Activated CD8-positive, alpha-beta T cell treated with anti-CD3 and anti-CD28 coated beads for 36 hours (primary cell): ENCODE measurements at places on chromosomes 4 and X. TPM values are rescaled to one million over a fixed set of nuclear protein-coding genes. Genes with fewer than 3 reads are reported as not detected.
A peak's percentile ranks its signal among the peaks of the same experiment; 100 is the strongest.

- no peak overlapping the region for H3K4me3 ChIP-seq
- no peaks in the 10 kb centered on the region for H3K36me3 ChIP-seq
- no peaks in the 10 kb centered on the region for H3K4me1 ChIP-seq
- H3K27me3 ChIP-seq, result no peaks in the 10 kb centered on the region
Measured at GRCh38 chr4:23811161-23811560, 78.7 kb downstream of the PPARGC1A start.

DNA sequence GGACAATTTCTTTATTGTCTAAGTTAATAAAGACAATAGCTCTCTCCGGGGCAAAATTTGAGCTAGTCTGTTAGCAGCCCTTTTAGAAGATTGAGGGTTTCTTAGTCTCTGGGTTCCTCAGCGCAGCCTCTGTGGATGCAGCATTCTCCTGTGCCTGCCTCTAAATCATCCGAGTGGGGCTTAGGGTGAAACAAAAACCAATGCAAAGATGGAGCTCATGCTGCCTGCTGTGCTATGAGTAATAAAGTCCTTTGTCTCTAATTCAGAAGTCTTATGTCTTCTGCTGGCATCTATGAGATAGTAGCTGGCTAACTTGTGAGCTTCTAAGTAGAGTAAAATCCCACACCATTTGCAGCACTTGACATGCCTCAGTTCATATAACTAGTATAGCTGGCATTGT is 67.9 kb downstream of the ANKRD50 start:
- H3K27ac ChIP-seq, result no peak overlapping the region
- no peaks in the 10 kb centered on the region for H3K27me3 ChIP-seq
- DNase-seq, result no peak
- no peaks in the 10 kb centered on the region for H3K4me1 ChIP-seq

DNA sequence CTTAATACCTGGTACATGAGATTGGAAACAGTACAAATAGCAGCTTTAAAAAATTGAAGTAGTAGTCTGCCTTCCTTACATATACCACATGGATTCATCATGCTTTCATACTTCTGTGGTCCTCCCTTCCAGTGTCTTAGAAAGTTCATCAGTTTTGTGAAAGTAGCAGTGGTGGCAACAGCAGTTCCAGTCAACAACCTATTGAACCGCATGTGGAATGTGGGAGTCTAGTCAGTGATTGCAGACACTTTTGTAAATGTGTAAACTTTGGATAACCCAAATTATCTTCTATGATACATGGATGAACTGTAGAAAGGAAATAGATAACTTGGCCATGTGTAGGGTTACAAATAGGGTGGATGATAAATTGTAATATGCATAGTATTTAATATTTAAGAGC is 34.1 kb downstream of the FNIP2 start:
- H3K27ac ChIP-seq, result no peak overlapping the region
- no peak overlapping the region for H3K4me3 ChIP-seq
- H3K36me3 ChIP-seq, result no peaks in the 10 kb centered on the region
- peaks cover 8% of the 10 kb centered on the region for H3K4me1 ChIP-seq
- DNase-seq, result no peak
- H3K27me3 ChIP-seq, result no peaks in the 10 kb centered on the region

The CCKAR gene
- total RNA-seq, result not detected

DNA sequence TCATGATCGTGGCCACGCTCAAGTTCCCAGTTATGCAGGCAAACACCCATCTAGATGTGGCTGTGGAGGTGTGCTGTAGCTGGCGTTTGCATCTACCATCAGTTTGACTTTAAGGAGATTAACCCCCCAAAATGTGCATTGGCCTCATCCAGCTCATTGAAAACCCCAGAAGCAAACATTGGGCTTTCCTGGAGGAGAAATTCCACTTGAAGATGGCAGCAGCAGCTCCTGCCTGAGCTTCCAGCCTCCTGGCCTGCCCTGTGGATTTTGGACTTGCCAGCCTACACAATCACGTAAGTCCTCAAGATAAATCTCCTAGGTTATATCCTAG is 30.2 kb upstream of the SLC25A6 start:
- no peak overlapping the region for H3K27ac ChIP-seq
- peaks cover 67% of the 10 kb centered on the region for H3K36me3 ChIP-seq
- no peaks in the 10 kb centered on the region for H3K4me1 ChIP-seq
- no peaks in the 10 kb centered on the region for H3K27me3 ChIP-seq

The SLC7A11 gene
- 3.7 TPM for total RNA-seq

The SLC9B1 gene
- 1.9 TPM for total RNA-seq

DNA sequence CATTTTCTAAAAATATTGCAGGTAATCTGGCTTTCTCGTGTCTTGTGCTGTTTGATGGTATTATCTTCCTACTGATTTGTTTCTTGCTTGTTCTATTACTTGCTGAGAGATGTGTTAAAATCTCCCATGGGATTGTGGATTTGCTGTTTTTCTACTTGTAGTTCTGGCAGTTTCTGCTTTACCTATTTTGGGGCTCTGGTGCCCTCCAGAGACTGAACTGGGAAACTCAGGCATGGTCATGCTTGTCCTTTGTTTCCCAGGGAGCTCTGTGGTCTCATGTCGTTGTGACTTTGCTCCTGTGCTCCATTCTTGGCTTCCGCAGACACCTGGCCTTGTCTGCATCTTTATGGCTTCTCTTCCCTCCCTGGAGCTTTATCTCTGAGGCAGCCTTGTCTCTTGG is 39.5 kb downstream of the NSD2 start:
- DNase-seq, result peak; percentile 33
- no peaks in the 10 kb centered on the region for H3K27me3 ChIP-seq
- H3K27ac ChIP-seq, result no peak overlapping the region
- H3K4me1 ChIP-seq, result peaks cover 19% of the 10 kb centered on the region

The ASB9 gene
- total RNA-seq, result not detected

DNA sequence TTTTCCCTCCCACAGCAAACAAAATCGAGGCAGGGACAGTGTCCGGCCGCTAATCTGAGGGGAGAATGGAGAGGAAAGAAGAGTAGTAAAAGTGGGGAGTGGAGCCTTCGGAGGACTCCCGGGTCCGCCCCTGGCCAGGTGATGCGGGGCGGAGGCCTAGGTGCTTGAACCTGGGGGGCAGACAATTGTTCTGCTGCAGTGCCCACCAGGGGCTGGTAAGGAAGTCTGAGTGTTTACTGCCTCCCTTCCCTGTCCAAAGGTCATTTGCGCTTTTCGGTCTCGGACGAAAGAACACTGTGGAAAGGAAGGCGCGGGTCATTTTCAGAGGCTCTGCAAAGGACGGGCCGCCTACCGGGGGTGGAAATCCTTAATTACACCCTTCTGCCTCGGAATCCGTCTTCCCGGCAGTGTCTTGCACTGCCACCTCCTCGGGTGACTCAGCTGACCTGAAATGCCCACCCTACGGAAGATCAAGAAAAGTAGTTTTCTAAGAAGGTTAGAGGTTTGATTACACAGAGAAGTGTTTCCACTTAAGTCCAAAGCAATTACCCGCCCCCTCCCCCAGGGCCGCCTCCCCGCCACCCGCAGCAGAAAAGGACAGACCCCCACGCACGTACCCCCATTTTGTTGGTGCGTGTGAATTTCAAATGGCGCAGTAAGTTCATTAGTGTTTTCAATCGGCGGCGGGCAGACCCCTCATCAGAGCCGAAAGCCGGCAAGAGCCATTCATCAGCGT is 99.9 kb upstream of the TENM3 start:
- no peaks in the 10 kb centered on the region for H3K36me3 ChIP-seq
- peaks cover 55% of the 10 kb centered on the region for H3K27me3 ChIP-seq
- no peak overlapping the region for H3K27ac ChIP-seq
- DNase-seq, result peak; percentile 4
- peak overlapping the region; percentile 59 for H3K4me3 ChIP-seq
- H3K4me1 ChIP-seq, result peaks cover 16% of the 10 kb centered on the region

- peaks cover 28% of the 10 kb centered on the region for H3K4me1 ChIP-seq
- DNase-seq, result peak; percentile 18
- no peak overlapping the region for H3K27ac ChIP-seq
- no peak overlapping the region for H3K4me3 ChIP-seq
- peaks cover 24% of the 10 kb centered on the region for H3K27me3 ChIP-seq
Measured at GRCh38 chrX:72107320-72107719, 24.4 kb downstream of the RTL5 start.

- H3K27me3 ChIP-seq, result no peaks in the 10 kb centered on the region
- H3K4me1 ChIP-seq, result peaks cover 39% of the 10 kb centered on the region
- H3K4me3 ChIP-seq, result no peak overlapping the region
- peak overlapping the region; percentile 11 for H3K27ac ChIP-seq
Measured at GRCh38 chr4:152785639-152786615, 6.2 kb downstream of the ARFIP1 start.

The PSAPL1 gene
- not detected for total RNA-seq

The MAGEB17 gene
- not detected for total RNA-seq

GRCh38 chr4:183936574-183937345 is 31.7 kb downstream of the STOX2 start:
- peaks cover 2% of the 10 kb centered on the region for H3K4me1 ChIP-seq
- H3K27me3 ChIP-seq, result no peaks in the 10 kb centered on the region
- no peaks in the 10 kb centered on the region for H3K36me3 ChIP-seq
- DNase-seq, result no peak
- no peak overlapping the region for H3K27ac ChIP-seq

DNA sequence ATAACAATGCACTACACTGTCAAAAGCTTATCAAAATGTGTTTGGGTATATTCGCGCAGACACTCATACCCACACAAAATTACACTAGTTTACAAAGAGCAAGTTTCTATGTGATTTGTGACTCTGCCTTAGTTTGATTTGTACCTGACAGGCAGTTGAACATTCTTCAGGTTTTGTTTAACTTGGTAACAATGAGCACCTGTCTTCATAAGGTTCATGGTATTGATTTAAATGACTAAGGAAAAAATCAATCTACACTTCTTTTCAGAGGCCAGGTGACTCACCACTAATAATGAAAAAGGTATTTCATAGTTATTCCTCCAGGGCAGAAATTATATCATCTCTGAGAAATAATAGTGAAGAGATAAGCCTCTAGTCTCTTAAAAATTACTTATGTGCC is 1114.6 kb upstream of the AGA start:
- no peak overlapping the region for H3K4me3 ChIP-seq
- H3K27me3 ChIP-seq, result no peaks in the 10 kb centered on the region
- no peaks in the 10 kb centered on the region for H3K36me3 ChIP-seq
- no peak overlapping the region for H3K27ac ChIP-seq

The PRDM5 gene
- total RNA-seq, result 0.52 TPM

- DNase-seq, result no peak
- H3K4me3 ChIP-seq, result no peak overlapping the region
- no peaks in the 10 kb centered on the region for H3K36me3 ChIP-seq
Measured at GRCh38 chr4:117941611-117942010, 92.7 kb upstream of the NDST3 start.

DNA sequence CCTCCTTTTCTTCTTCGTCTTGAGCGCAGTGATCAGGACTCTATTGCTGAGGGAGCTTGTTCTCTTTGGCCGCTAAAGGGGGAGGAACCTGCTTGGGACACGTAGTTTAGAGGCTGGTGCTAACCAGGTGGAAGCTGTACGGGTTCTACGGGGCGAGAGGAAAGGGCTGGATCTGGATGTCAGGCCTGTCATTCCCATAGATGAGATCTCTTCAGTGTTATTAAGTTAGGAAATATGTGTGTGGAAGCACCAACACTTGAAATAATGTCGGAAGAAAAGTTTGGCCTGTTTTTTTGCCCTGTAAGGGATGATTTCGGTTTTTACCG is 643 bp downstream of the SRP72 start:
- no peak for DNase-seq
- H3K4me3 ChIP-seq, result peak overlapping the region; percentile 94
- peaks cover 55% of the 10 kb centered on the region for H3K4me1 ChIP-seq
- H3K36me3 ChIP-seq, result peaks cover 46% of the 10 kb centered on the region
- H3K27me3 ChIP-seq, result no peaks in the 10 kb centered on the region

DNA sequence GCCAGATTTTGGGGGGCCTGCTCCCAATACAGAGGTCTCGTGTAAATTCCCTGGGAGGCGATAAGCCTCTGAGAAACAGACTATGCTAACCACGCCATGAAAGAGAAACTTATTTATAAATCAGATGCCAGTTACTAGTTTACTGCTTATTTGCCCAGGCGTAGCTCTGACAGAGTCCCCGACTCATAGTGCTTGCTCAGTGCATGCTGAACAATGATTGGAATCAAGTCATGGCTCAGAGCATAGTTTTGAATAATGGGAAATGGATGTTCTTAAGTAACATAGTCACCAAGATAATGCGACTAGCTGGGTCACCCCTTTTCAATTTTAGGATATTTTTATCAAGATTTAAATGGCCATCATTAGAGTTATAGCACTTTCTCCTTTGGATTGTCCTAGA is 39.9 kb downstream of the HTT start:
- H3K27me3 ChIP-seq, result no peaks in the 10 kb centered on the region
- peaks cover 3% of the 10 kb centered on the region for H3K4me1 ChIP-seq
- no peak overlapping the region for H3K4me3 ChIP-seq

GRCh38 chr4:96603641-96604040 is 763.7 kb downstream of the PDHA2 start:
- H3K36me3 ChIP-seq, result no peaks in the 10 kb centered on the region
- no peak overlapping the region for H3K27ac ChIP-seq
- no peak overlapping the region for H3K4me3 ChIP-seq
- no peaks in the 10 kb centered on the region for H3K27me3 ChIP-seq

The SPANXN2 gene
- total RNA-seq, result not detected

The SRPX gene
- not detected for total RNA-seq

The STAP1 gene
- total RNA-seq, result 3.0 TPM

The TBC1D8B gene
- 0.40 TPM for total RNA-seq

The PLK4 gene
- total RNA-seq, result 42.0 TPM

GRCh38 chr4:17283251-17283650 is 228.6 kb downstream of the QDPR start:
- no peak for DNase-seq
- peaks cover 3% of the 10 kb centered on the region for H3K27me3 ChIP-seq
- no peaks in the 10 kb centered on the region for H3K4me1 ChIP-seq
